ENCODE measurements at places on chromosomes 3 and 15.

GRCh38 chr3:130838898-130839600, 54.8 kb upstream of the ATP2C1 start:
- DNase-seq, result no peak

GRCh38 chr15:58703610-58704009, 45.9 kb downstream of the ADAM10 start:
- no peak for DNase-seq

- DNase-seq, result peak; percentile 55
Measured at GRCh38 chr3:101484805-101485620, 28.0 kb downstream of the SENP7 start.

- DNase-seq, result peak; percentile 94
Measured at GRCh38 chr3:32249184-32249782, 10.8 kb downstream of the CMTM8 start.

- no peak for DNase-seq
Measured at GRCh38 chr15:23566651-23567050, 1.2 kb downstream of the MKRN3 start.

- no peak for DNase-seq
Measured at GRCh38 chr3:43752905-43753304, 62.2 kb downstream of the ABHD5 start.

- no peak for DNase-seq
Measured at GRCh38 chr15:38647683-38648082, 83.1 kb upstream of the RASGRP1 start.

- DNase-seq, result no peak
Measured at GRCh38 chr3:53808496-53808895, 37.7 kb downstream of the CHDH start.

DNA sequence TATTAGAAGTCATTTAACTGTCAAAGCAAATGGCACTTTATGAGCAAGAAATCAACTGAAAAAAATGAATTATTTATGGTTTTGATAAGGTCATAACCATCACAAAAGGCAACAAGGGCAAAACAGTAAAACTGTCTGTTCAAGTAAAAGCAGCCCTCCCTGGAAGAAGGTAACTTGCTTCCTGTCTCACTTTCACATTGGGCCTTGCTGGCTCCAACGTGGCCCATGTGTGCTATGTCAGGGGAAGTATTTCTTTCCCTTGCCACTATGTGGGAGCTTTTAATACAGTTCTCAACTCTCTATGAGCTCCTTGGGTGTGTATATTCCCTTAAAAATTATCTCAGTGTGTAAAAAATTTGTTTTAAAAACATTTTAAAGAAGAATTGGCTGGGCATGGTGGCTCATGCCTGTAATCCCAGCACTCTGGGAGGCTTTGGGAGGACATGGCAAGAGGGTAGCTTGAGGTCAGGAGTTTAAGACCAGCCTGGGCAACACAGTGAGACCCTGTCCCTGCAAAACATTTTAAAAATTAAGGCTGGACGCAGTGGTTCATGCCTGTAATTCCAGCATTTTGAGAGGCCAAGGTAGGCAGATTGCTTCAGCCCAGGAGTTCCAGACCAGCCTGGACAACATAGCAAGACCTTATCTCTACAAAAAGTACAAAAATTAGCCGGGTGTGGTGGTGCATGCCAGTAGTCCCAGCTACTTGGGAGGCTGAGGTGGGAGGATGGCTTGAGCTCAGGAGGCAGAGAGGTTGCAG, 45.2 kb upstream of the TJP1 start:
- DNase-seq, result no peak

GRCh38 chr3:99938270-99938911, 120.7 kb downstream of the CMSS1 start:
- peak; percentile 25 for DNase-seq

DNA sequence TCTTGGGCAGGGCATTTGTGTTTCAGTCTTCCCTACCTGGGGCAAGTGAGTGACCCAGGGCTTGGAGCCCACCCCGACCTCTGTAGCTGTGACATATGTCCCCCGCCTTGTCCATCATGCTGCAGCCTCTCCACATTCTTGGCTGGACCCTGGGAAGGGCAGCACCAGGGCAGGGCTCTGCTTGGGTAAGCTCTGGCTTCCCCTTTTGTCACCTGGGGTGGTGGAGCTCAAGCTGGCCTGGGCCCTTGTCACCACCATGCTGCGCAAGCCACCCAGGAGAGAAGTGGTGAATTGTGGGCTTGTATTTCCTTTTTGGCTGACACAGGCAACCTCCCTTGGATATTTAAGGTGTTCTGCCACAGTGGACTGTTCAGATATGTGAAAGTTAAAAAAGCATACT, 29.3 kb downstream of the SPSB4 start:
- no peak for DNase-seq

DNA sequence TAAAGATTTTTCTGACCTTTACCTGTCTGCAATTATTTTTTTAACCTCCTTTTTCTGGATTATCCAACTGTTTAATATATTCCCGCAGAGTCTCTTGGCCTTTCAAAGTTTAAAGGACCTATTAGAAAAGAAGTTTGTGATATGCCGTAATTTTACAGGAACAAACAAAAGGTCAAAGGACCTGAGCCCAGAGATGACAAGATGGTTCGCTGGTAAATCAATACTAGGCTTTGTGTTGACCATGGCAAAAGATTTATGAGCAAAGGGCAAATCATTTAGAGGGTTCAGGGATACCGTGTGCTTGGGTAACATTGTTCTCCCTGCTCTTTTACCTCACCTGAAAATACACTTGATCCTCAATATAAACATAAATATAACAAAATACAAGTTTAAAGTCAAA, 923.5 kb downstream of the ROBO1 start:
- no peak for DNase-seq

DNA sequence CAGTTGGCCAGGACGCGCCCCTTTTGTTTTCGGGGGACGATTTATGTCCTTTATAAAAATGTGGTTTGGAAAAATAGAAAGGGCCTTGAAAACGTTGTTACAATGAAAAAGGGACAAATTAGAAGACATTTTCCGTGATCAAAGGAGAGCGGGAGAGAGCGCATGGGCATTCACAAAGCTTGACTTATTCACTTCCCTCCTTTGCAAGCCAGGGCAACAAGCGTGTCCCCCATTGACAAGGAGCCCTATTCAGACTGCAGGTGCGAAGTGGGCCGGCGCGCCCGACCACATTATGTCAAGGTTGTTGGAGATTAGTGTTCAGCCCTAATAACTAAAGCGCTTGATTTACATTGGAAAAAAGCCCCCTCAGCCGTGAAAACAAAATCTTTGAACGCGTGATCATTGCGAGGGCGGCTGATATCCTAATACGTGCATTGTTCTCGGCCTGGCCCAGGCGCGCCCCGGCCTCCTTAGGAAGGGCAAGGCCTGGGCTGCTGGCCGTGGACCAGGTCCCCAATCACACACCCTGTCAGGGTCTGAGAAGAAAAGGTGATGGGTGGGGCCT, 25.9 kb downstream of the ZIC4 start:
- no peak for DNase-seq

DNA sequence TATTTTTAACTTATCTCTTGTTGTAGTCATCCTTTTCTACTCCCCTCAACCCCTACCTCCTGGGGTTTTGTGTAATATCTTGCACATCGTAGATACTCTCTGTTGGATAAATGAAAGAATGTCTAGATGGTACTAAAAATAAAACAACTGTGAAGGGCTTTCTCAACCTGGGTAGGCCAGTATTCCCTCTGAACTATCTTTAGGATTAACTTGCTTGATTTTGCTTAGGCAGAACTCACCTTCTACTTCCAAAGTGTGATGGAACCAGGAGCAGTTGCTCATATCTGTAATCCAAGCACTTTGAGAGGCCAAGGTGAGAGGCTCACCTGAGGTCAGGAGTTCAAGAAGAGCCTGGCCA, 32.8 kb upstream of the TIPARP start:
- DNase-seq, result no peak

- DNase-seq, result no peak
Measured at GRCh38 chr3:119245778-119246177, 5.1 kb upstream of the B4GALT4 start.

GRCh38 chr15:48566668-48567067, 78.8 kb downstream of the FBN1 start:
- DNase-seq, result no peak

GRCh38 chr3:294581-294980, 98.0 kb downstream of the CHL1 start:
- no peak for DNase-seq

GRCh38 chr3:121997372-121997771, 24.7 kb downstream of the ILDR1 start:
- no peak for DNase-seq

DNA sequence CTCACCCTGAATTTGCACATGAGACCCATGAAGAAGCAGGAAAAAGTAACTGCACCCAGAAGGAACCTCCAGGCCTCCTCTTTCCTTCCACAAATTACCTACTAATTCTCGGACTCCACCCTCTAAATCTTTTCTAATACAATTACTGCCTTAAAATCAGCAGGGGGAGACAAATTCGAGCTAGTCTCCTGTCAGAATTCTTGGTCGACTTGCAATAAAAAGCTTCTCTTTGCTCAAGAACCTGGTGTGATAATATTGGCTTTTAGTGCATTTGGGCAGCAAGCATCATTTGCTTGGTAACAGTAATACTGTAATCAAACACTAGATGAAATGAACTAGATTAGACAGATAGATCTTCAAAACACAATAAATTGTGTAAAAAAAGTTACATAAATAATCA, 281.9 kb downstream of the RAP2B start:
- peak; percentile 2 for DNase-seq

DNA sequence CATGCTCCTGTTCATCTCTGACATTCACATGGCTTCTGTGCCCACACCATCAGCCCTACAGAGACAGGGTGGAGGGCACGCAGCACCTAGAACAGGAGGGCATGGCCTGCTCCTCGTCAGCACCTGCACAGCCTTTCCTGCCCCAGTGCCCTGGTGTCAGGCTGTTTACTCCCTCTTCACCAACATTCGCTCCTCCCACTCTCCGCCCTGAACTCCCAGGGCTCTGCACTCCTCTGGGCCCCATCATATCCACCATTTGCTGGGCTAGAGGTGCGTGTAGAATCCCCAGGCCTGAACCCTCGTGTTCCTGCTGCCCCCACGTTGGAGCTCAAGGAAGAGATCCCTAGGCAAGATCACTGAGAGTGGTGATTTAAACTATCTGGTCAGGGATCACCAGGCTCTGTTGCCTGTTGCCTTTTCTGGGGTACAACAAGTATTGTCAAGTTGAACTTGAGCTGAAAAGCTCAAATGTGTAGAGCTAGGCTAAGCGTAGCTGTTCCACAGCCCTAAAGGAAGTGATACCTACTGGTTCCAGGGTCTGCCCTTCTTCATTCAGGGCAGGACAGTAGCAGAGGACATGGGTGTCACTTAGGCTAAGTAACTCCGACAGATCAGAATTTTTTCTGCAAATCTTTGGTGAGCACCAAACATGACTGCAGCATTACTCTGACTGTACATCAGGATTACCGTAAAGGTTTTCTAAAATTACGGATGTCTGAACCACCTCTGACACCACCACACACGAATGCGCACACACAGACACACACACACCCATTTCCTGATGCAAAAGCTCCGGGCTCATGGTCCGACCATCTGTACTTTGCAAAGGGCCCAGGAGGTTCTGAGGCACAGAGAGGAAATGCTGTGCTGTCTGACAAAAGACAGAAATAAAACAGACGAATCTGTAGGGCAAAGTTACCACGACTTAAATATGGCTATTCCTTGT, 43.7 kb upstream of the GNB5 start:
- no peak for DNase-seq

Data from HFFc6 (cell line).